ENCODE measurements at places on chromosomes 4 and X.

DNA sequence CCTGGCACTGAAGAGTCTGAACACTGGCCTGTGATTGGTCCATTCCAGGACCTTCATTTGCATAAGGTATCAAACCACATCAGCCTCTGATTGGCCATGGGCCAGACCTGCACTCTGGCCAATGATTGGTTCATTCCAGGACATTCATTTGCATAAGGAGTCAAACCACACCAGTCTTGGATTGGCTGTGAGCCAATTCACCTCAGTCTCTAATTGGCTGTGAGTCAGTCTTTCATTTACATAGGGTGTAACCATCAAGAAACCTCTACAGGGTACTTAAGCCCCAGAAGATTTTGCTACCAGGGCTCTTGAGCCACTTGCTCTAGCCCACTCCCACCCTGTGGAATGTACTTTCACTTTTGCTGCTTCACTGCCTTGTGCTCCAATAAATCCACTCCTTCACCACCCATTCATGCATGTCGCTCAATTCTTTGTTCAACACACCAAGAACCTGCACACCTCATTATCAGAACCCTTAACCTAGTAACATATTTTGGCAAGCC is 14.2 kb upstream of the HERC5 start:
- no peak for DNase-seq

DNA sequence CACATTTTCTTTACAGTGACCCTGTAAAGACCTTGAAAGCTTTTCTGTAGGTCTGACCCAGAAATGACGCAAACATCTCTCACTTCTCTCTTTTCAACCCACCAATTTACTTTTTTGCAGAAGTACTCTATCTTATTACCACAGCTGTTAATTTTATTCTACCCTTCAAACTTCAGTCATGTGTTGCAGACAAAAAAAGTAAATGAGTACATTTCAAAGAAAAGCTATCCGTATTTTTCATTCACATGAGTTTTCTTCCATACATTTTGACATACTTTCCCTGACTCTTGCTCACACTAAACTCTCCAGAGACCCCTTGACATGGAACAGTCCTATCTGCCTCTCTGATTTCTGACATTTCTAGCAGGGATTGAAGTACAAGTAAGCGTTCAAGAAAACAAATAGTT is 51.7 kb downstream of the SLC7A11 start:
- no peak for DNase-seq

DNA sequence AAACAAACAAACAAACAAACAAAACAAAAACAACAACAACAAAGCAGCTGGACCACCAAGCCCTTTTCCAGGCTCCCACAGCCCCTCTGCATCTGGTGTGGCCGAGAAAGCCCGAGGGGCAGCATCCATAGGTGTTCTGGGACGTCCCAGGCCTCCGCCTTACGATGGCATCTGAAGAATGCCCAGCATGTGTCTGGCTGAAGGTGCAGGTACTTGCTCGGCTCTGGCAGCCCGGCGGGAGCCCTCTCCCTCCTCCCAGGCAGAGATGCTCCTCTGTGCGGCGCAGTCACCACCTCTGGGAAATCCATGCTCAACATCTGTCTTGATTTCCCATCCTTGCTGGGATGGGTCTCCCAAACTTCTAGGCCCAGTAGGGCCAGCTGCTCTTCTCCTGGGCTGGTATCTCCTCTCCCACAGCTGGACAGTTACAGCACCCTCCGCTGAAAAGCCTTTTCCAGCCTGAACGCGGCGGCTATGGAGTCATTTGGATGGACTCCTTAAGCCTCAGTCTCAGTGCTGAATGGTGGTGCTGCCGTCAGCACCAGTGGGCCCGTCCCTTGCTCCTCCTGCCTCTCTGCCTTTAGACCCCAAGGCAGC is 4.3 kb downstream of the PSAPL1 start:
- DNase-seq: no peak

DNA sequence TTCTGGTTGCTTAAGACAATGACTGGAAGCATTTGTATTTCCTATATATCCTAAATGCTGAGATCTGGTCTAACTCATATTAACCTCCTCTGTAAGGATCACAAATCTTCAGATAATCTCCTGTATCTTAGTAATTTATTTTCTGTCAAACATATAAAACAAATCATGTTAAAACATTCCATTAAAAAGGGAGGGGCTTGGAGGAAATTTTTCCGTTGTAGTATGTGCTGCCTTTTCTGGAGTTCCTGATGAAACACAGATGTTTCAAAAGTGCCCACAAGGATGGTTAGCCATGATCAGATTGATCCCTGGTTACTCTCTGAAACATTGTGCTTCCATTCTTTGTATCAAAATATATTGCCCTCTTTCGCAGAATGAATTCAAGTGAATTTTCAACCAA is 182.1 kb downstream of the TENM3 start:
- DNase-seq: no peak

DNA sequence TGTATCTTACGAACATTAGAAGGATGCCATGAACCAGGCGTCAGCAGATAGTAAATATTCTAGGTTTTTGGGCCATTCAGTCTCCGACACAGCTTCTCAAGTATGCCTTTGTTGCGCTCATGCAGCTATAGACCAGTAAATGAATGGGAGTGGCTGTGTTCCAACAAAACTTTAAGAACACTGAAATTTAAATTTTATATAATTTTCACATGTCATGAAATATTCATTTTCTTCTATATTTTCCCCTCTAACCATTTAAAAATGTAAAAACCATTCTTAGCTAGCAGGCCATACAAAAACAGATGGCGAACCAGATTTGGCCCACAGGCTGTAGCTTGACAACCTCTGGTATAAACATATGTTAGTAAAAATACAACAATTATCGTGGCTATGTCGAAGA is 151.8 kb upstream of the KIT start:
- no peak for DNase-seq

- DNase-seq: no peak
These were observed 43.9 kb upstream of the NEIL3 start for GRCh38 chr4:177265729-177266128.

DNA sequence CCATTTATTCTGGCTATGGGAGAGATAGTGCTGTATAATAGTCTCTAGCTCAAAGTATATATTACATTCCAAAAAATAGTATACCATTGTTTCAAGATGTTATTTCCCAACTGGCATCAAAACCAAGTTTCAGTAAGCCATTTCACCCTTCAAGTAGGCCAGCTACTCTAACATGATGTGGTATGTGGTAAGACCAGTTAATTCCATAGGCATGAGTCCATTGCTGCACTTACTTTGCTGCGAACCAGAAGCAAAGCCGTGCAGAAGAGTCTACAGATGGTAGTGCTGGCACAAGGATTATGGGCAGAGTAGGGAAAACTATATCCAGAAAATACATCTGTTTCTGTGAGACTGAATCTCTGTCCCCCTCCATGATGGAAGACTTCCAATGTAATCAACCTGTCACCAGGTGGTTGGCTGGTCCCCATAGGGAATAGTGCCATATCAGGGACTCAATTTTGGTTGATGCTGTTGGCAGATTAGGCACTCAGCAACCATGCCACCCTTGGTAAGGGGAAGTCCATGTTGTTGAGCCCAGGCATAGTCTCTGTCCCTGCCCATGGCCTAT is 49.8 kb upstream of the HSD17B10 start:
- DNase-seq: no peak

GRCh38 chr4:184318852-184319251 is 101.2 kb upstream of the ENPP6 start:
- DNase-seq: no peak
